Midbrain (tissue), 1 donor: ENCODE measurements at places on chromosomes 5 and 9.
A peak's percentile ranks its signal among the peaks of the same experiment; 100 is the strongest.

DNA sequence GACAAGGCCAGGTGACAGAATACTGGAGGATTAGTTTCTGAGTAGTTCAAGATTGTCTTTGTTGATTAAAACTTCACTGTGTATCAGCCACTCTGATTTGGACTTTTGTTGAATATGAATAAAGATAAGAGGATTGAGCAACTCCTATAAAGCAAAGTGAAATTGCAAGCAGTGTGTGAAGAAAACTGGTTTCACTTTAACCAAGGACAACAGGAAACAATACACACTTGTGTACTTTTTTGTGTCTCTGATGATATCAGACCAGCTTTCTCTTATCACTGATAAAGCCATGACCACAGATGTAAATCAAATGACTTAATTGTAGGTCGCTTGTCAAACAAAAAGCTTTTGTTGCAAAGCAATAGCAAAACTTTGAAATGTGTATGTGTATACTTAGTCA lies 268.6 kb downstream of the FER start:
- DNase-seq, result no peak

- no peak for DNase-seq
Measured at GRCh38 chr9:95522871-95523370, 6.2 kb upstream of the PTCH1 start.

DNA sequence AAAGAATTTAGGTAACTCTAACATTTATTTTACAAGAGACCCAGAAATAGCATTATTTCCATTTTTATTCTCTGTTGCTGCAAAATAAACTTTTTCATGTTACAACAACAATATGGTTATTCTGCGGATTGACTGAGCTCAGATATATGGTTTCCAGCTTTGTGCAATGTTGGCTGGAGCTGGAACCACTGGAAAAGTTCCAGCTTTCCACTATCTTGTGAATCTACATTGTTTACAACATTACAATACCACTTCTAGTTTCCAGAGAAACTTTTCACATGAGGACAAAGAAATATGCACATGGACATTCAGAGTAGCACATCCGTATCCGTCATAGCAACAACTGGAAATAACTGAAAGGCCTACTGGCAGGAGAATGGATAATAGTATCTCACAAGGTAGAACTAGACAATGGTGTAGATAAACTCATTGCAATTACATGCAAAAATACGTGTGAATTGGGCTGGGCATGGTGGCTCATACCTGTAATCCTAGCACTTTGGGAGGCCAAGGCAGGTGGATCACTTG lies 436.1 kb upstream of the ADAMTS16 start:
- DNase-seq, result no peak

DNA sequence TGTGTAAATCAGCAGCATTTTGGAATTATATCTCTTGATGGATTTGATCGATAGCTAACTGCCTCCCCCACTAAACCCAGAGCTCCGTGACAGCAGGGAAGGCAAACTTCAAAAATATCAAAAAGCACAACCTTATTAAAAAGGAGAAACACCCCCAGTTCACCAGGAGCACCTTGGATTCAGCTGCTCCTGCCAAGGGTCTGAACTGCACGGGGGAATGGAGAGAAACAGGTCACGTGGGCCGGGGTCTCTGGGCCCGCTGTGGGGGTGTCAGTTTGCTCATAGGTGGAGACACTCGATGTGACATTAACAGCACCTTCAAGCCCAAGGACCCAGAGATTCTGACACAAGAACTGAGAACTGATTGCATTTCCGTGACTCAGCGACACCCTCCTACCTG lies 1.1 kb upstream of the SLC34A1 start:
- no peak for DNase-seq

DNA sequence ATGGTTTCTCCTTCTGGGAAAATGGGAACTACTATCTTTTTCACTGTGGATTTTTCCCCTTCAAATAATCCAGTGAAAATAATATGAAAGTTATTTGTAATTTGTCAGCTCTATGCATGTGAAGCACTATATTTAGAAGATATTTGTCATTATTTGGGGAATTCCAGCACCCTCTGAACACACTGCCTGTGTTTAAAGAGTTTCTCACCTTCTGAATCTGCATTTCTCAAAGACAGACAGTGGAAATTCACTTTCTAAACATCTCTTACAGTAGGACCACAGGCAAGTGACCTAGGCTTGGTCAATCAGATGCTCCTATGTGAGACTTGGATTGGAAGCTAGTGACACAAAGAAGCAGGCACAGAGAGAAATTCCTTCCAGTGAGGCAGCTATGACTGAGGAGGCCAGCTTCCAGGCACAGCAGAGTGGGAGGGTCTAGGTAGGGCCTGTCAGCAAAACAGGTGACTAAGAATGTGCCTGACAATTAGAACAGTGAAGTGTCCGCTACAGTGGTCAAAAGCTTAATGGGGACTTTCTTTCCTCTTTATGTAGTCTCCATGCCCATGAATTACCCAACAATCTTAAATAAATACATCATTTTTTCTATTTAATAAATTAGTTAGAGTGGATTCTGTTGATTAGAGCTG lies 167.2 kb downstream of the HMHB1 start:
- no peak for DNase-seq

DNA sequence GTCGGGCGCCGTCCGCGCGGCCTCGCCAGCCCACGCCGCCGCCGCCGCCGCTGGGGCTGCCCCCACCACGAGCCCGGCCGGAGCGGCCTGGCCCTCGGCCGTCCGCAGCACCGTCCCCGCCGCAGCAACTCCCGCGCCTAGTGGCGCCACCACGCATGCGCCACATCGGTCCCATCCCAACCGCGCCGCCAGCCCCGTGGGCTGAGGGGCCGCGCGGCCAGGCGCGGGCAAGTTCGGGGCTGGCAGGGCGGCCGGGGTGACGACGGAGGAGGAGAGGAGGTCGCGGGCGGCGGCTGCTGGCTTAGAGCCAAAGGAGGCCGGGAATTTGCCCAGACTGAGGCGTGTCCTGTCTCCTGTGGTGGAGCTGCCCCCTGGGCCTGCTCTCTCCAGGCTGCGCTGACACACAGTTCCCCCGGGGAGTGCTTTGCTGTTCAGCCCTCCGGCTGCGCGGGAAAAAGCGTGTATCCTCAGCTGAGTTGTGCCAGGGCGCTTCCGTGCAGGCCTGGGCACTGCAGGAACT lies at the start of gene TUSC1:
Gene TUSC1 (minus strand): TSS at position 298 of the 520 bp plus-strand sequence. CDS start 132 bp downstream, at position 166.
- DNase-seq, result peak; percentile 86

- no peak for DNase-seq
Measured at GRCh38 chr5:1568201-1568979, 44.6 kb upstream of the LPCAT1 start.

DNA sequence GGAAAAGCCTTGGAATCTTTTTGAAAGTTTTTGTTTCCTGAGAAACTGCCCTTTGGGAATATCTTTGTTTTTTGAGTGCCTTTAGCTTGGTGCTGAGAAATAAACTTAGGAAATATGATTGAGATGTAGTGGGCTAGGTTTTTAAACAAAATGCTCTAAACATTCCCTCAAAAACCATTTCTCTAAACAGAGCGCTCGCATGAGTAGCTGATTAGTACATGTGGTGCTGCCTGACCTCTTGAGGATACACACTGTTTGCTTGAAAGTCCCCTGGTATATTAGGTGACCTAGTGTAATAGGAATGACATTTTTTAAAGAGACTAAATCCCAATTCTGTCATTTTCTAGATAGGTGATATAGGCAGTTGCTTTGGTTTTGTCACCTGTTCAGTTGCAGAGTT lies 132.3 kb downstream of the ADAMTSL1 start:
- no peak for DNase-seq

DNA sequence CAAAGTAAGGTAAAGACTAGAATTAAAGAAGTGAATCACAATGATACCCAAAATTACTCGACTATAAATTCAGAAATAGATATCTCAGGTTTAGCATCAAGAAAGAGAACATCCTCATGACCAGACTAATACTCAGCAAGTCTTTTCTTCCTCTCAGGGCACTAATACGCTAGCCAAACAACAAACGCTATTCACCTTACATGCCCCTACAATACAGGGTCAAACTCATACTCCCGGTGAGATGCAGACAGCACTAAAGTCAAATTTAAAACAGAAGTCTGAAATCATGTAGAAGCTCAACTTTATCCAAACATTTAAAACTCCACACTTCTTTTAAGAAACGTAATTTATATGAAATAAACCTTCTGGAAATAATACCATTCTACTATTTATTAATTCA lies 5.6 kb downstream of the PFDN1 start:
- no peak for DNase-seq

GRCh38 chr5:52854301-52854700 lies 66.6 kb downstream of the ITGA1 start:
- no peak for DNase-seq

DNA sequence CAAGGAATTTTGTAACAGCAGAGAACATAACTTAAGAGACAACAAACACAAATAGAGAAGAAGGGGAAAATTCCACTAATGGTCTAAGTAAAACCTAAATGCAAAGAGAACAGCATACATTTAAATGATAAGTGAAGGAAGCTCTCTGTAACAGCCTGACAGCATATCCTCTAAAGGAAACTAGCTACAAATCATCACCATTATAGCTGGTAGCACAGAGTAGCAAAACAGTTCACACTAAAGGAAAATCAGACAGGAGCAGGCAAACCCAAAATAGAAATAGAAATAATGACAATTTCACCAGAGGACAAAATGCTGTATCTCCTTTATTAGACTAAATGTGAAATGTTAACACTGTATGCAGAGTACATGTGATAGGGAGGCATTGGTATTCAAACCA lies 532.8 kb downstream of the PTPRD start:
- no peak for DNase-seq

GRCh38 chr5:127070243-127070642 lies 3.1 kb downstream of the C5orf63 start:
- no peak for DNase-seq

DNA sequence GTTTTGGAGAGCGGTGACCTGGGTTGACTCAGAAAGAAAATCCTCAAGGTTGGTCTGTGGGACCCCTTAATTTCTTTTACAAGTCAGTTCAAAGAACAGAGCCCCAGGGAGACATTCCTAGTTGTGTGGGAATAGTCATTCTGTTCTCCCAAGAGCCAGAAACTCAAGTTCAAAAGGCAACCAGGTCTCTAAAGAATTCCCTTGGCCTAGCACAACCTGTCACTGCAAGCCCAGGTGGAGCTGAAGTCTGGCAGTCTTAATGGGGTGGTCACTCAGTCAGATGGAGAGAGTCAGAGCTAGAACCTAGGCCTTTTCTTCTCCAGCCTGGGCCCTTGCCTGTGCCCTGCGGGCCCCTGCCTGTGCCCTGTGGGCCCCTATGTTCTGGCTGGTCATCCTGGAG lies 37.5 kb upstream of the CDKN2AIPNL start:
- DNase-seq, result no peak

DNA sequence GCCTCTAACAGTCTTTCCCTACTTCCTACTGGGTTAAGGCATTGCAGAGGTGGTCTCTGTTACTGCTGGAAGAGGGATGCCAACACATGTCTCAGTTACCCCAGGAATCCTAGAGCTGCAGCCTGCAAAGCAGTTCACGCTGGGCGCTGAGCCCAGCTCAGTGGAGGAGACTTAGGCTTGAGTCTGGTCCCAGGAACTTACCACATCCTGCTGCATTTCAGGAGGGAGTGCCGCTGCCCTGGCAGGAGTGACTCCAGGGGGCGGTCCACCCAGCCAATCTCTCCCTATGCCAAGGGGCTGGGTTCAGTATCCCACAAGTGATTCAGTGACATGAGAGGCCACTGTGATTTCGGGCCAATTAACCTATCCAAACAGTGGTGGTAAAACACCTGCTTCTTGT lies 7.6 kb downstream of the TTC16 start:
- no peak for DNase-seq

DNA sequence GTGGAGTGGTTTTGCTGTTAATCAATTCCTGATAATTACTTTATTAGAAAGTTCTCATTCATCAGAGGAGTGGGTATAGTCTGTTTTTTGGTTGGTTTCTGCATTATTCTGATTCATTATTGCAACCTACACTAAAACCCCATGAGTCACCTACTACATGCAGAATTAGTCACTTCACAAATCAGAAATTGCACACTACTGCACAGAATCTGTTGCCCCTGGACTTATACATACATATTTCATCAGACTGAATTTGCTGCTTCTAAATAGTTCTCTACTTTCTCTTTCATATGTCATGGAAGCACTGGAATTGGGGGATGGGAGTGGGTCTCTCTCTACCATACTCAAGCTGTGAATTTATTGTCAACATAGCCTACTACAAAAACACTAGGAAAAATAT lies 585.1 kb downstream of the DNAH5 start:
- no peak for DNase-seq

GRCh38 chr9:115118879-115119218 lies 892 bp upstream of the TNC start:
- peak; percentile 35 for DNase-seq

DNA sequence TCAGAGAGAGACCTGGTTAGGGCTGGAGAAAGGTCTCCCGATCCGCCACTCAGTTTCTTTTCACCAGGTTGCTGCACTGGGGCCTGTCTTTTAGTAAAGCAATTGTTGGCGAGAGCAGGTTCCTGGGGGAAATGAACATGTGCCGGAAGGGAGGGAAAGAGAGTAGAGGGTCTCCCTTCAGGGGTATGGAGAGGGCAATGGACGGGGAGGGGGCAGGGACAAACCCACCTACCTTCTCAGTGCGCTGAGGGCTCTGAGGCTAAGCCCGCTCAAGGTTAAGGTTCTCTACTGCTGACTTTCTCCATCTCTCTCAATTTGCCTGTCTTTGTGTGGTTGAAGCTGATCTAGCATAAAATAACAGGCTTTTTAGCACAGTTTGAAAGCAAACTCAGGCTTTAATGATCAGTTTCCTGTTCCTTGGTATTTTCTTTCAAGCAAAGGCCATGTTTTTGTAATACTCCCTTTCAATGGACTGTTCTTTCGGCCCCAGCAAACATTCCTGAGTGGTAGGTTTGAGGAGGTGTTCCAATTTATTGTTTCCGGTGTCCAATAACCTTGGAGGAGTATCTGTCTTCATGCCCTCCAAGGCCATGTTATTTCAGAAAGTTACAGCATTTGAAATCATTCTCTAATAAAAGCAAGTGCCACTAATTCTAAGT lies 25.5 kb upstream of the TRAF1 start:
- no peak for DNase-seq

DNA sequence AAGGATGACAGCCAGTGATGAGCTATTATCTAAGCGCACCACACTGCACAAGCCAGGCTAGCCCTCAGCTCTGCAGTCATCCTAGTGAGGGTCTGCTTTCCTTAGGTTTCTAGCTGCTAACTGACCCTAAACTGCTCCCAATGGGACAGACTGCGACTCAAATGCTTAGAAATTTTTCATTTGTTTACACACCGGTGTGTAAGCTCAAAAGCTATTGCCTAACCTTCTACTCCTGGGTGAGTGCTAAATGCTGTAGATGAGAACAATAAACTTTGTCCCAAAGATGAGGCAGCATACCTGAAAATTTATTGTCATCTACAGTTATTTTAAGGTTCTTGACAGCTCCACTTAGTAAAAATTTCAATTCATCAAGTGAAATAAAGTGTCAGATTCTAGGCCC lies 311.4 kb downstream of the TMEM167A start:
- DNase-seq, result no peak

- peak; percentile 93 for DNase-seq
Measured at GRCh38 chr9:97468658-97469448, 32.6 kb upstream of the TMOD1 start.

- DNase-seq, result no peak
Measured at GRCh38 chr9:123761905-123762605, 167.9 kb downstream of the DENND1A start.

- DNase-seq, result no peak
Measured at GRCh38 chr5:3218916-3219650, 376.5 kb upstream of the IRX1 start.
